CD4-positive, CD25-positive, alpha-beta regulatory T cell (primary cell): ENCODE measurements at places on chromosomes 4 and X.

GRCh38 chr4:22593933-22594332 is 78.1 kb upstream of the ADGRA3 start:
- DNase-seq: no peak

DNA sequence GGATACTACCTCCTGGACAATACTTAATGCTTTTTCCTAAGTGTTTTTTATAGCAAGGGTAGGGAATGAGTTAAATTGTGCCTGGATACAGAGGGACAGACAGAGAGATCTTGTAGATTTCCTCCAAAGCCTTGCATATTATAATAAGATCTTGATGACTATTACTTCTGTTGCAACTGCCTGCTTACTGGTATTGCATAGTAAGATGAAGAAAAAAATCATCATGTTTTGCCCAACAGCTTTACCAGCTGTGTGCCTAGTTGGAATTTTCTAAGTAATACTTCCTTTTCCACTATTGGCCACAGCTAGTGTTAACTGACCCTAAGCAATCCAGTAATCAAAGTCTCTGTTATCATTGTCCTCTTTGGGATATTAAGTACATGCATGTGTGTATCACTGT is 139.0 kb downstream of the DCK start:
- no peak for DNase-seq

GRCh38 chr4:1344696-1345095 is 2.3 kb upstream of the UVSSA start:
- DNase-seq: no peak

GRCh38 chr4:15488136-15488535 is 18.5 kb downstream of the CC2D2A start:
- DNase-seq: no peak

- DNase-seq: no peak
Observed at GRCh38 chr4:81120055-81120454, 89.5 kb downstream of the BMP3 start.

DNA sequence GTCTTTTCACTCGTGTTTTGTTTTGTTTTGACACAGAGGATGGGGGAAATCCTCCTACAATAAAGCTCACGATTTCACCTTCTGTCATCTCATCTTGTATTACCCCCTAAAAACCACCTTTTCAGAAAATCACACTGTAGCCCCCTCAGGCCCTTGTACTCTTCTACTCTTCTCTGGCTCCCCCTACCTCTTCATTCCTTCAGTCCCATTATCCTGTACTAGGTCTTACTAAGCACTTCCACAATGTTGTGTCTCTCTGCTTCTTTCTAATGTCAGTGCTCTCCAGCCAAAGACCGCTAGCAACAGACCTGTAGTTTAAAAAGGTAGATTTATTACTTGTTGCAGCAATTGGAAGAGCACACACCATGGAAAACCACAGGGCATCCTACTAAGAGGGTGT is 30.0 kb upstream of the RNF128 start:
- no peak for DNase-seq

GRCh38 chr4:185002784-185003183 is 15.5 kb upstream of the HELT start:
- DNase-seq: no peak

DNA sequence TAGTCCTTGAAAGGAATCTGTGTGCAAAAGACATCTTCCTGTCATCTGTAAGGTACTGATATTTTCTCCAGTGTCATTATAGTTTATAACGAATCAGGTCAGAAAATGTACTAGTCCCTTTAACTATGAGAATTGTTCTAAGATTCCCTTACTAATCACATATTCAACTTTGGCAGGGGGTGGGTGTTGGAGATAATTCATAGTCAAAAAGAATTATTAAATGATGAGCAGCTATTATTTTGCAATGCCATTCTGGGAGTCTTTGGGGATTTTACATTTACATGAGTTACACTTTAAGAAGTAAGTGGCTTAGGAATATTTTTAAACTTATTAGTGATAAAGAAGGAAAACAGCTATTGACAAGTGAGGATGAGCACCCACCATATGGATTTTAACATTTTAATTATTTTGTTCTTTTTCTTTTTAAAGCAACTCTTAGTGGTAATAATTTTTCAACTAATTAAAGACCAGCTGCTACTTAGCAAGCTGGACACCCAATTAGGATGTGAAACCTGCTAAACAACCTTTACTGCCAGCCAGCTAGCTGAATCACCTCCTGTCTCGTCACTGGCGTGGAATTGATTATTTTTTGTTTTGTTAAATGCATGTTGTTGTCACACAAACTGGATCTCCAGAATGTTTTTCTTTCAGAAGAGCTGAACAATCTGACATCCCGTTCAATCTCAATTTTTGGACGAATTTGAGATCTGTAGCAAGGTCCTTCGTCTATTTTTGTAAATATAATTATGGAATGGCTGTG is 219.2 kb downstream of the ARAP2 start:
- DNase-seq: no peak

- DNase-seq: no peak
Observed at GRCh38 chr4:1834047-1834775, 21.7 kb downstream of the LETM1 start.

DNA sequence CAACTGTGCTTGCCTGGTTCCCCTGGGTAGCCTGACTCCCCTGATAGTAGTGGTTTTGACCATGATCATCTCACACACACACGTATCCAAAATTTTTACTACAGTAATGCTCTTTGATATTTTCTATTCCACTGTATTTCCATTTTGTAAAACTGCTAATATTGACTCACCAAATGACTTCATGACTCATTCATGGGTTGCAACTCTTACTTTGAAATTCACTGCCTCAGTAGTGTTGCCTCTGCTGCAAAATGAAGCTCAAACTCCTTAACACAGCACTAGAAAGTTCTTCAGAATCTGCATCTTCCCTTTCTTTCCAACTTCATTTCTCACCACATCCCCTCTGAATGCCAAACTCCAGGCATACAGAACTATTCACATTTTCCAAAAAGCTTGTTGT is 20.3 kb downstream of the QRFPR start:
- no peak for DNase-seq

- DNase-seq: no peak
Observed at GRCh38 chr4:56540826-56541225, 35.2 kb downstream of the ARL9 start.

GRCh38 chrX:114717921-114718320 is 134.0 kb downstream of the HTR2C start:
- no peak for DNase-seq

GRCh38 chr4:143404555-143404954 is 67.9 kb downstream of the GAB1 start:
- DNase-seq: no peak

GRCh38 chr4:1029529-1029928 is 18.1 kb downstream of the FGFRL1 start:
- DNase-seq: no peak

DNA sequence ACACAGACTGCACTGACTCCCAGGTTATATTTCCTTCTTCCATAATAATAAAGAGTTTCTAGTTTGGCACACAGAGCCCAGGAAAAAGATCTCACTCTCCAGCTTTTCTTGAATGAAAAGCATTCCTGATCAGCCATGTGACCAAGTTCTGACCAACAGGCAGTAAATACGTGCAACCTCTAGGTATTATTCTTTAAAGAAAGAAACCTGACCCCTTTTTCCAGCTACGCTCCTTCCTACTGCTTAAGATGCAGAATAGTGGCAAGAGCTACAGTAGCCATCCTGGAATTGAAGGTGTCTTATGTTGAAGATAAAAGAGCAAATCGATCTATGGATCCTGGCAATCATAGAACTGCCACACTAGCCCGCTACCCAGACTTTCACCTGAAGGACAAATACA is 76.7 kb downstream of the LRBA start:
- no peak for DNase-seq

DNA sequence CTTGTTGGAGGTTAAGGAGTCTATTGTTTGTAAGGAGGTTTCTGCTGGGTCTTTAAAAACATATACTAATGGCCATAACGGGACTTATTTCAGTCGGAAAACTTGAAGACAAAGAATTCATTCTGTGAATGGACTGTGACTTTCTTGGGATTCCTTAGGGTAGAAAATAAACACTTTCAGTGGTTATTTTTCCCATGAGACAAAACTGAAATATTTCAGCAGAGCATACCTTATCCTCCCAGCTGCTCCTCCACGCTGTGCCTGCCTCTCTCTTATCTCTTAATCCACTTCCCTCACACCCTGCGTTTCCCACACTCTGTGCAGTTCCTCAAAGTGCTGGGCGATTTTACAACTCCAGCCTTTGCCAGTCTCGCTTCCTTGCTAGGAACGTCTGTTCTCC is 47.1 kb upstream of the SORBS2 start:
- DNase-seq: no peak

DNA sequence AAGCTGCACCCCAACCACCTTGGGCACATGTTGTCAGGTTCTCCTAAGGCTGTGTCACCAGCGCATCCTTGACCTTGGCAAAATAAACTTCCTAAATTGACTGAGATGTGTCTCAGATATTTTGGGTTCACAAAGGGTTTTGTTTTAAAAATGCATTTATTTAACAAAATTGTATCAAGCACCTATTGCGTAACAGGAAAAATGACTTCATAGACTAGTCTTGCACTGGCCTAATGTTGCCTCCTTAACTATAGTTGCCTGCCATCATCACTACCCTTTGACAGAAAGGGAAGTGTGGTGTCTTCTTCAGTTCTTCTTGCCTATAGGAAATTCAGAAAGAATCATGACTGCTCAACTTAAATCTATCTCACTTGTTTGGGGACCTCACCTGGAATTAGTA is 374.2 kb downstream of the SH2D1A start:
- DNase-seq: no peak

- DNase-seq: no peak
Observed at GRCh38 chr4:83112678-83113428, 1.7 kb downstream of the PLAC8 start.
